ENCODE measurements at places on chromosomes 13 and 19.
A peak's percentile ranks its signal among the peaks of the same experiment; 100 is the strongest.

DNA sequence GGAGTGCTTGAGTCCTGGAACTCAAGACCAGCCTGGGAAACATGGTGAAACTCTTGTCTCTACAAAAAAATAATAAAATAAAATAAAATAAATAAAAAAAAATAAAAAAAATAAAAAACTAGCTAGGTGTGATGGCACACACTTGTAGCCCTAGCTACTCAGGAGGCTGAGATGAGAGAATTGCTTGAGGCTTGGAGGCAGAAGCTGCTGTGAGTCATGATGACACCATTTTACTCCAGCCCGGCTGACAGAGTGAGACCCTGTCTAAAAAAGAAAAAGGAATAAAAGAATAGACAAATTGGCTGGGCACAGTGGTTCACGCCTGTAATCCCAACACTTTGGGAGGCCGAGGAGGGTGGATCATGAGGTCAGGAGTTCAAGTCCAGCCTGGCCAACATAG is 1168.9 kb downstream of the SLITRK5 start:
- DNase-seq: no peak

DNA sequence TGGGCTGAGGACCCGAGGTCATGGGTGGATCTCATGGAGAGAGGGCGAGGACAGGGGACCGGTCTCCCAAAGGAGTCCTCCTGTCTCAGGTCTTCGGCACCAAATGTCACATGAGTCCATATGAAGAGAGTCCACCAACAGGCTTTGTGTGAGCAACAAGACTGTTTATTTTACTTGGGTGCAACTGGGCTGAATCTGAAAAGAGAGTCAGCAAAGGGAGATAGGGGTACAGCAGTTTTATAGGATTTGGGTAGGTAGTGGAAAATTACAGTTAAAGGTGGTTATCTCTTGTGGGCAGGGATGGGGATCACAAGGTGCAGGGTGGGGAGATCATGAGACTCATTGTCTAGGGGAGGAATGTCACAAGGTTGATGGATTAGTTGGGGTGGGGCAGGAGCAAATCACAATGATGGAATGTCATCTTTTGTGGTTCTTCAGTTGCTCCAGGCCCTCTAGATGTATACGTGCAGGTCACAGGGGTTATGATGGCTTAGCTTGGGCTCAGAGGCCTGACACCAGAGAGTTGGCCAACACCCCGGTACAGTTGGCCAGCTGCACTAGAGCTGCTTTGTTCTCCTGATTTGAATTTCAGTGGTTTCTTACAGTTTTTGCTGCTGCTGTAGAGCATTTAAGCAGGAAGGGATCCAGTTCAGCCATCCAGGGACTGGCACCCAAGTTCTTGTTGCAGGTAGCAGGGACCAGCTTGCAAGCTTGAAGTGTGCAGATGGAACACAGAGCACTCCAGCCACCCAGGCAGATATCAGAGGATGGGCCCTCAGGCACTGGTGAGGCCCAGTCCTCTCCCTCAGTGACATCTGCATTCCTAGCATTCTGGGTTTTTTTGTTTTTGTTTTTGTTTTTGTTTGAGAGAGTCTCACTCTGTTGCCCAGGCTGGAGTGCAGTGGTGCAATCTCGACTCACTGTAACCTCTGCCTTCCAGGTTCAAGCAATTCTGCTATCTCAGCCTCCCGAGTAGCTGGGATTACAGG is 26.4 kb upstream of the IGFL1 start:
- no peak for DNase-seq

DNA sequence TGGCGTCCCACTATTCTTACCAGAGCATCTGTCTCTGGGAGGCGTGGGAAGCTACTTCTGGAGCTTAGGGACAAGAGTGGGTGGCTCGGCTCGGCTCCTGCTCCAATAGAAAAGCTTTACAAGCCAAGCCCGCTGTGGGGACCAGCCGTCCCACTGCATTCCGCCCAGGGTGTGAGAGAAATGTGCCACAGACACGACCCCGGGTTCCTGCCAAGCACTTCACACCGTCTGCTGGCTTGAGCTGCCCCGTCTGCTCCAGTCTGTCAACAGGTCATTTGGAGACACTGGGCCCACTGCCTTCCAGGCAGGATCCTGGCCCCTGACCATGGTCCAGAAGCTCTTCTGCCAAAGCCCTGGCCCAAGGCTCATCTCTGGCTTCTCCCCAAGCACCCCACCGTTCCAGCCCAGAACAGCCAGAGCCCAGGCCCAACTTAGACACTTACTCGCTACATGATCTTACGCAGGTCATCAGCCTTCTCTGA is 6.5 kb upstream of the FKRP start:
- no peak for DNase-seq

GRCh38 chr19:3838661-3839060 is 30.2 kb downstream of the ZFR2 start:
- no peak for DNase-seq

- DNase-seq: no peak
Measured at GRCh38 chr13:24491845-24492244, 20.7 kb downstream of the PARP4 start.

DNA sequence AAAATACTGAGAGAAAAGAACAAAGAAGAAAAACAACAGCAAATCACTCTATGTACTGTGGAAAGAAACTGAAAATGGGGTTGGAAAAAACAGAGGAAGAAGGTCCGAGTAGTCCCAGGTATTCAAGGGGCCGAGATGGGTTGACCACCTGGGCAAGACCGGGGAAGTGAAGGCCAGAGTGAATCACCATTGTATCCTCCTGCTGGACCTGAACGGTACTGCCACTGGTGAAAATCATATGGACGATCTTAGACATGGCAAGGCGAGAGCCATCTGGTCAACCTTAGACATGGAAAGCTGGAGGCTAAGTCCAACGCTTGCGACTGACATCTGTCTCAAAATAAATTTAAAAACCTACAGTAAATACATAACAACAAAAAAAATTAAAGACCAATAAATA is 44.4 kb upstream of the ZNF91 start:
- DNase-seq: peak; percentile 32

DNA sequence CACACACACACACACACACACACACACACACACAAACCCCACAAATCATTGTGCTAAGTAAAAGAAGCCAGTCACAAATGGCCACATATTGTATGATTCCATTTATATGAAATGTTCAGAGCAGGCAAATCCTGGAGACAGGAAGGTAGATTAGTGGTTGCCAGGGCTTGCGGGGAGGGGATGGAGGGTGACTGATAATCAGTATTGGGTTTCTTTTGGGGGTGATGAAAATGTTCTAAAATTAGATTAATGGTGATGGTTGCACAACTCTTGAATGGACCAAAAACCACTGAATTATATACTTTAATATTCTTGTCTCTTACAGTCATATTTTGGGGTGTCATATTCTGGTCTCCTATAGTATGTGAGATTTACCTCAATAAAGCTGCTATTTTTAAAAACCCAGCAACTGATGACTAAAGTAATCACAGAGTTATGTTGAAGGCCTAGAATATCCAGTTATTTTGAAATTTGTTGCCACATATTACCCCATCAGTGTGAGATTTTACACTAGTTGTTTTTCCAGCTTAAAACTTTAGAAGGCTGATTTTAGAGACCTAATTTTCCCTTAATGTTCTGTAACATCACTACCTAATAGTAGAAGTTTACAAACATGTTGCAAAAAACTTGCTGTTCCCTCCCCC is 20.3 kb downstream of the FLT1 start:
- DNase-seq: no peak

All from NB4 (cell line).